ENCODE measurements at places on chromosomes 1 and 21.
A peak's percentile ranks its signal among the peaks of the same experiment; 100 is the strongest.

- peak; percentile 47 for DNase-seq
These were observed 494.7 kb downstream of the SMYD3 start for GRCh38 chr1:246012341-246012740.

DNA sequence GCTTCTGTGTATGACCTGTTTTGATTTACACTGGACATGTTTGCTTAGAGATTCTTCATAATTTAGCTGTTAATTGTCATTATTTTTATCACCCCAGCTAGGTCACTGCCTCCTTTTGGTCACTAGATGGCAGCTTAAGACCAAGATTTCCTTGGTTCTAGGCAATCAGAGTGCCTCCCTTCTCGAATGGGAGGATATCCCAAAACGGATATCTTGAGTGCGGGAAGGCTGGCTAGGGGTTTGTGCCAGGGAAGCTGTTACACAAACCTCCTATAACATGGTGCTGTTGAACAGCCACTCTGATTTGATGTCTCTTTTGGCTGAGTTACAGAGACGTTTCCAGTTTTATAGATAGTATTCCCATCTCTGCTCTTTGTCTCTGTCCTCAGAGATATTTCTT, 283.5 kb downstream of the S1PR1 start:
- peak; percentile 10 for DNase-seq

GRCh38 chr21:40445349-40445921, 401.5 kb downstream of the DSCAM start:
- DNase-seq = no peak

DNA sequence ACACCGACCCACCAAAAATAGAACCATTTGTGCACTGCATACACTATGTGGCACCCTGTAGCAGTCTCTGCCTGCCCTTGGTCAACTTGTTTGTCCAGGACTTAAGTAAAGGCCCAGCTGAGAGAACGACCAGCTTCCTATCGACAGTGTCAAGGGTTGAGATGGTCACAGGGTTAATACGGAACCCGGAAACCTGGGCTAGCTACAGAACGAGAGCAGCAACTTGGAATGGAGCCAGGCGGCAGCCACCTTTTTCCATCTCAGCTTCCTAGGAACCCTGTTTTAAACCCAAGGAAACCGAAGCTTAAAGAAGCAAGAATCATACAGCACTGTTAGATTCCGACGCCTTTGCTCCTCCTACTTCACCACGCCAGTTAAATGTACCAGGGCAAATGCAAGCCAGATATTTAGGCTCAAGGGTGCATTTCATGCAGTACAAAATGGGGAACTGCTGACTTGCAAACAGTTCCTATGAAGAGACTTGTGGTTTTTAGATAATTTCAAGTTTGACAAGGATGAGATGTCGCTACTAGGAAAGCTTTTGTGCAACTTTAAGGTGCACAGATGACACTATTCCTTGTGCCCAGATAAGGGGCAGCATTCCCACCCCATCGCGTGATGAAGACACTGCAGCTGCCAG, 35.5 kb downstream of the SLC66A1 start:
- no peak for DNase-seq

DNA sequence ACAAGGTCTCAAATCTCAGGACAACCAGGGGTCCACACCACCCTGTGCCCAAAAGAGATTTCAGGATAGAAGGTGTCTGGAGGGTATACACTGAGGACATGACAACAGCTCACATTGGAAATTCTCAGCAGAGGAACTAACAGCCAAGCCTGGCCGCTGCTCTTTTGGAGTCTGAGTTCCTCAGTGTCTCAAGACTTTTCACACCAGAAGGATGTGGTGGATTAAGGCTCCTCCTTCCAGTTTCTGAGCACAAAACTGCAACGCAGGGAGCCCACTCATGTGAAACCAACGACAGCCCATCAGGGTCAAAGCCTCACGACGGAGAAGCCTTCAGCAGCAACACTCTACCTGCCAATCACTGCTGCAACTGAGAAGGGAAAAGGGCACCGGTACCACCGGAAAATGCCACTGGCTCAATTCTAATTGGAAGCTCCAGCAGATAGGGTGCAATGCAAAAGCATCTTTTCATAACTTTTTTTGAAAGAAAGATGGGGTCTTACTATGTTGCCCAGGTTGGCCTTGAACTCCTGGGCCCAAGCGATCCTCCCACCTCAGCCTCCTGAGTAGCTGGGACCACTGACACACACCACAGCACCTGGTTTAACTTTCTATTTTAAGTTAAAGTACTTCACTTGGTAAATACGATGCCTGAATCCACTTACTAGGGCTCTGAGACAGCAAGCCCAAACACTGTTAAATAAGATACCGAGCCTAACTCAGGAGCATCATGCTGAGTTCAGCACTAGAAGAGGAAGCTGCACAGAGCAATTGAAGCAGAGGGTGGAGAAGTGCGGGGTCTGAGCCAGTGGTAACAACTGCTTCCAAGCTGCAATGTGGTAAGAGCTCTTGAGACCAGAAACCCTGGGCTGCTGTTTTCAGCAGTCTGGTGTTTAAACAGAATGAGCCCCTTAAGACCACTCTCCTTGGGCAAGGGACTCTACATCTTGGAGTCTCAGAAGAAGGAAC, 7.8 kb downstream of the CAPZB start:
- no peak for DNase-seq

- DNase-seq = no peak
These were observed 85.0 kb downstream of the PCP4 start for GRCh38 chr21:39952265-39952664.

DNA sequence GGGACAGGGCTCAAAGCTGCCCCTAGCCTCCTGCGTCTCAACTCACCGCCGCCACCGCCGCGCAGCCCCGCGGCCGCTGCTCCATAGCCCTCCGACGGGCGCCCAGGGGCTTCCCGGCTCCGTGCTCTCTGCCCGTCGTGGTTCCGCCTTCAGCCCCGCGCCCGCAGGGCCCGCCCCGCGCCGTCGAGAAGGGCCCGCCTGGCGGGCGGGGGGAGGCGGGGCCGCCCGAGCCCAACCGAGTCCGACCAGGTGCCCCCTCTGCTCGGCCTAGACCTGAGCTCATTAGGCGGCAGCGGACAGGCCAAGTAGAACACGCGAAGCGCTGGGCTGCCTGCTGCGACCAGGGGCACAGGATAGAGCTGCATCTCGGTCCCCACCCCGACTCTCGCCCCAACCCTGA, at the start of gene TNFRSF25:
TSS of gene TNFRSF25 (minus strand) at position 151 of the 400 bp plus-strand sequence. CDS start at position 85, 66 bp downstream.
- DNase-seq = no peak

DNA sequence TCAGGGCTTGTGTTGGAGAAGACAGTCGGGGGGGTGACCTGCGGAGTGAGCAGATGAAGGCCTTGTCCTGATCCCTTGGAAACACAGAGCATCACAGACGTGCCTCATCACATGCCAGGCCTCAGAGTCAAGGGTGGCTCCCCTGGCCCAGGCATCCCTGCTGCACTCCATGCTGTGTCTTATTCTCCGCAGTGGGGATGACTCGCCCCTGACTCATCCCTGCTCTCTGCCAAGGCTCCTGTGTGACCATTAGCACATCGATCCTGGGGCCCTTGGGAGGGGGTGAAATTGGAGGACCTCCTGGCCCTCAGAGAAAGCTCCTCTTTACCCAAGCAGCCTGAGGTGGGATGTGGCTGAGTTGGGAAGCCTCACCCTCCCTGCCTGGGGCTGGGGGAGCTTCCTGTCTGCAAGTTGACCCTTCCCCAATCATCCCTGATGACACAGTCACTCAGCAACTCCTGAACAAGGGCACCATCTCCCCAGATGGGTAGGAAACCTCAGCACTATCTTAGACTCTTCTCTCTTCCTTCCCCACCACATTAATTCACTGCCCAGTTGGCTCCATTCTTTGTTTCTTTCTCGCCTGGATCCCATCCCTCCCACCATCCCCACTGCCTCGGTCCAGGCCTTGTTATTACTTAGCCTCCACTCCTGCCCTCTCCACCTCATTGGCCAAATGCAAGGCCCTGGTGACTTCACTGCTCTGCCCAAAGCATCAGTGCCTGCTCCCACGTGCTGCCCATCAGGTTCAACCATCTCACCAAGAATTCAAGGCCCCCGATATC, 74.6 kb downstream of the CAMK2N1 start:
- no peak for DNase-seq

GRCh38 chr1:118084400-118084799, 100.6 kb downstream of the SPAG17 start:
- DNase-seq = no peak

DNA sequence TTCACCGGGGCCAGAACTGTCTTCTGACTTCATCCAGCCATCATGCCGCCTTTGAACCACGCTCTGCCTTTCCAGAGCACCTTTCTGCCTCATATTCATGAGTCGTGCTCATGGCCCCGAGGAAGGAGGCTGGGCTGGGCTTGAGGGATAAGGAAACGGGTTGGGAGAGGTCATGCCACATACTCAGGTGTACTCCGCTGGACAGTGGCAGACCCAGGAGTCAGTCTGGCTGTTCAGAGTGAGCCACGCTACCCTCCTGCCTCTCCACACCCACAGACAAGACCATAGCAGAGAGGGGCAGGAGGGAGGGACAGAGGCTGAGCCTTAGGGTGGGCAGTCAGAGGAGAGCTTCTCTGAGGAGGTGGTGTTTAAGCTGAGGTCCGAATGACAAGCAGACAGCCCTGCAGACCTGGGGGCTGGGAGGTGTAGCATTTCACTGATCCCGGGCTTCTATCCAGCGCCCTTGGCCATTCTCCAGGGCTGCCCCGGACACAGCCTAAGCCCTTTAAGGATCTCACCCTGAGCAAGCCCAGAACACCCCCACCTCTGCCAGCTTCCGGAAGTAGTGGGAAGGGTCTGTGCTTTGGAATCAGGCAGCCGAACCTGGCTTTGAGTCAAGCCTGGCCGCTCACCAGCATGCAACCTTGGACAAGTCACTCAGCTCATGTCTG, 102.3 kb downstream of the LACTBL1 start:
- DNase-seq = no peak

DNA sequence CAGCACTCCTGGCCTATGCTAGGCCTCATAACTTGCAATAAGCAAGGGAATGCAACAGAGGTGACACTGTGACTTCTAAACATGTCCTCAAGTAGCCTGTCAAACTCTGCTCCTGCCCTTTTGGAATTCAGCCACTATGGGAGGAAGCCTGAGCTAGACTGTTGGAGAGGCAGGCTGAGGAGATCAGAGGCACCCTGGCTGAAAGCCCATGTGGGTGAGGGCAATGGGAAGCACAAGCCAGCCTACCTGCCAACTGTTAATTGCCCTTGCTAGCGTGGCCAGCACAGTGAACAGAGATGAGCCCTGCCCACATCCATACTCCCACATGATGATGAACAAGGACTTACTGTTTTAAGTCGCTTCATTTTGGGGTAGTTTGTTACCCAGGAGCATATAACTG, 17.7 kb downstream of the GNB1 start:
- no peak for DNase-seq

GRCh38 chr1:46643368-46643775, 24.8 kb downstream of the ATPAF1 start:
- peak; percentile 91 for DNase-seq

DNA sequence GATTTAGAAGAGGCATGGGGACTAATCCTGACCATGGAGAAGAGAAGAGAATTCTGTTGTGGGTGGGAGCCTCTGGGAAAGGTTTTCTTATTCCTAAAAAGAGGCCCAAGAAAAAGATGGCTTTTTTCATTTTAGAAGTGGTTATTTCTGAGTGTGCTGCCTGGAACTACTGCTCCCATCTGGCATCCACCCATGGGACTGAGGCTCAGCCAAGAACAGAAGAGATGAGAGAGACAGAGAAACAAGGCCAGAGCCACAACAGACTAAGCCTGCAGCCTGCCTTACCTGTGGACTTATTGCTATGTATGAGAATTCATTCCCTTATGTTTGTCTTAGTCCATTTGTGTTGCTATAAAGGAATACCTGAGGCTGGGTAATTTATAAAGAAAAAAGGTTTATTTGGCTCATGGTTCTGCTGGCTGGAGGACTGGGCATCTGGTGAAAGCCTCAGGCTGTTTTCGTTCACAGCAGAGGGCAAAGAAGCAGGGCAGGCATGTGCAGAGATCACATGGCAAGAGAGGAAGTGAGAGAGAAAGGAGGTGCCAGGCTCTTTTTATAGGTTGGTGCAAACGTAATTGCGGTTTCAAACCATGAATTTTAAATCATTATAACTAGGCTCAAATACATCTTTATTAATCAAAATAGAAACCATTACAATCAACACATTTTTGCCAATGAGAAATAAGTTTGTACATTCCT, 57.5 kb upstream of the PRDM2 start:
- no peak for DNase-seq

DNA sequence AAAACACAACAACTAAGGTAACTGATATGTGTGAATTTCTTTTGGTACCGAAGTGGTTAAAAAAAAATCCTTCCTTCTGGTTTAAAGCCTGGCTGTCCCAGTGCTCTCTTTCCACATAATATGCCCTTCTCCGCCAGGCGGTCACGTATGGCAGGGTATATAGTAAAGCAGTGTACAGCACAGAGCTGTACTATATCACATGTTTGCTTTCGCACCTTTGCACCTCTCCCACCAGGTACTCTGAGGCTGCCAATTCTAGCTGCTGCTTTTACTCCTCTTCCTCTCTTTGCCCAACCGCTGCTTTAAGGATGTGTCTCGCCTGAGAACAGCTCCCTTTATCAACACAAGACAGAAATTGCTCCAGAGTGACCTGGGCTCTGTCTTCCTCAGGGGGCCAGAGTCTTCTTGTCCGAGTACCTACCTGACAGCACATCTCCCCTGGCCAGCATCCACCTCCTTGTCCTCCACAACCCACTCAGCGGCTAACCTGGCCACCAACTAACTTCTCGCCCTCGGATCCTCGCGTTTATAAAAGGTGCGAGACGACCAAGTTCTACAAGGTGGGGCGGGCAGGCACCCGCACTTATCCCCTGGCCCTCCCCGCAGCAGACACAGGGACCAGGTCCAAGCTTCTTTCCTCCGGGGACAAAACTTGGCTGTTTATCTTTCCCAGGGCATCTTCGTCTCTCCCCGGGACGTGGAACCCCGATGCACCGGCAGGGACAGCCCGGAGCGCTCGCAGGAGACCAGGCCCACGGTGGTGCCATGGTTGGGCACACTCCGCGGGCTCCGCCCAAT, 1.6 kb downstream of the COLGALT2 start:
- DNase-seq = no peak

DNA sequence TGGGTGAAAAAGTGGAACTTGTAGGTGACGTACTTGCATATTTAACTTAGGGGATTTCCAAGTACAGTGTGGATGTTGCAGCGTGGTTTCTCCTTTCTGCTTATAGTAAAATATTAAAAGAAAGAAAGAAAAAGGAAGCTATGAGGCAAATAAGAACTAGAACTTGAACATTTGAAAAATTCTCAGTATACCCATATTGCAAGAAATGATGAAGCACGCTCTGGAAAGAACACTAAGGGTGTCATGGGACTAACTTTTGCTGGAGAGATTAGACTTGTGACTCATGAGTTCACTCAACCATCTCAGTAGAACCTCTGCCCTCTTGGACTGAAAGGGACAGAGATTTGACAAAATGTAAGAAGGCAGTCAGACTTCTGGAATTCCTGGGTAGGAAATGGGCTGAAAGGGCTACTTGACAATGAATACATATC, 704.5 kb upstream of the ADGRL4 start:
- DNase-seq = no peak

DNA sequence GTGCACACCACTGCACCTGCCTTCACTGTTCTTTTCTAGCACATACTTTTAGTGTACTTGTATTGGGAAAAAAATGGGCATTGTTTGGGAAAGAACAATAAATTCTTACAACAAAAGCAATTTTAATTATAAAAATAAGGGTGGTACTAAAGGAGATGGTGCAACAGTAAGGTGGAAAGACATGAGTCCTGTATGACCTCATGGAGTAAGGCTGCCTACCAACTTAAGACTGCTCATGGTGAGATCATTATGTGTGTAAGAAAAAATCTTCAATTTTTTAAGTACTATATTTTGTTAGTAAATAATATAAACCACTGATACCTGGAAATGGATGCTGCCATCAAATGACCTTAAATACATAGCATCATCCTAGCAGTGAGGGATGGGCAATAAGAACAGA, 29.6 kb upstream of the PHGDH start:
- no peak for DNase-seq

All from NCI-H774 (cell line).